ENCODE measurements at places on chromosomes 4 and X.

DNA sequence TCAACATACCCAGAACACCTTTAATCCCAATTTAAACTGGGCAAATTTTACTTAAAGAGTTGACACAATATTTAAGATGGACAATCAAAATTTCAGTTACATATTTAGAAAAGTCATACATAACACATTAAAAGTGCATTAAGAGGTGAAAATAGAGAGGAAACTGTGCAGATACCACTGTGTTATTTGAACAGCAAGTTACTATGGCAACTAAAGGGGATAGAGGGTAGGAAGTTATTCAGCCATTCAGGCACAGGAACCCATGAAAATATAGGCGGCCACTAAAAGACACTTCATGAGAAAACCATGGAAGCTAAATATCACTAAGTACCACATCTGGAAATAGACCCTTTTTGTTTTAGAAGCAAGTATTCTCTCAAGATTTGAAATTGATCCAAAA is 75.1 kb downstream of the PDGFC start:
- peak; percentile 36 for DNase-seq

DNA sequence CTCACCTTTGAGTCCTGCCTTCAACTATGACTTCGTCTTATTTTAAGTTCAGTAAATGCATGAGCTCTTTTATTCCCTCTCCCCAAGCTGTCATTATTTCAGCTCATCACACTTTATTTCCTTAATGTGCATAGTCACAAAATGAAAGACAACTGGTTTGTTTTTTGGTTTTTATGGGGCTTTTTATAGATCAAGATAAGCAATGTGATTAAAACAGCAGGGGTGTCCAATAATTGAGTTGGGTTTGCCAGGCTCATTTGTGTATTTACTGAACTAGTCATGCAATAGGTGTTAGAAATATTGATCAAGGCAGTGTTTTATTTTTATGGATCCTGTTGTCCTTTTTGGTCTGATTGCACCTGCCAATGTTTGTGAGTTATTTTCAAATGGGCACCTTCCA is 102.2 kb downstream of the FRMPD4 start:
- no peak for DNase-seq

GRCh38 chrX:17501746-17502145 is 126.7 kb downstream of the NHS start:
- no peak for DNase-seq

DNA sequence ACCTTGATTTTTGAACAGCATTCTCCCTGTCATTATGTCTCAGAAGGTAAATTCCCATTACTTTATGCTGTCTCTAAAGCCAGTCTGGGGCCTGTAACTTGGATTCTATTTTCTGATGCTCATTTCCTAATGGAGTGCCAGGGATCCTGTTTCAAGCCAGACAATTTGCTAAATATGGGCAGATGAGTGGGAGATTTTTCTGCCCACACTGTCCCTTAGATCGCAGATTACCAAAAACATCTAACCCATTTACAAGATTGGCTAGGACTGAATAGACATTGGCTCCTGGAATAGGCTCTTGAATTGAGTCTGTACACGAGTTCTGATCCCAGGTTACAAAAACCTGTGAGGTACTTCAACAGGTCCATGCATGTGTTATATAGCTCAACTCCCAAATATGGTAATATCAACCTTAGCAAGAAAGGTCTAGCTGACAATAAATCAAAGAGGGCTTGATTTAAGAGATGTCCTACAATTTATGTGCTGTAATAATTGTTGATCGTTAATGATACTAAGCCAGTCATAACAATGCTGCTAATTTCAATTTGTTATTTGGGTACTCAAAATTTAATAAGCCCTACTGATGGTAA is 5.7 kb downstream of the GPC3 start:
- no peak for DNase-seq

GRCh38 chr4:112975567-112976355 is 73.7 kb upstream of the ANK2 start:
- no peak for DNase-seq

DNA sequence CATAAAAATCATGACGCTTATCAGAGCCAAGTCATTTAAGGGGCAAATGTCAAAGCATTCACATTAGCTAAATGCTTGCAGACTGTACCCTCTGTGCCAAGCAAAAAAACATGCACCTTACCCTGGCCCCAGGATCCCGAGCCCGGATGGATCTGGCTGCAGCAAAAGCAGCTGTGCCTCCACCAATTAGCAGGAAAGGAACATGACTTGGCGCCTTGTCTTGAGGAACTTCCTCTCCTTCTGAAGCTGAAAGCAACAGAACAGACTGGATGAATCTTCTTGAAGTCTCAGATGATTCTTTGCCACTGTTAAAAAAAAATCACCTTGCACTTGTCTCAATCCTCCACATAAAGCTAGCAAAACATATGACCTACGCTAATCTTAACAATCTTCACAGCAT is 18.0 kb downstream of the AIFM1 start:
- no peak for DNase-seq

- no peak for DNase-seq
Observed at GRCh38 chr4:138251938-138252337, 9.8 kb upstream of the SLC7A11 start.

GRCh38 chr4:101064541-101065180 is 282.7 kb downstream of the PPP3CA start:
- DNase-seq = no peak

DNA sequence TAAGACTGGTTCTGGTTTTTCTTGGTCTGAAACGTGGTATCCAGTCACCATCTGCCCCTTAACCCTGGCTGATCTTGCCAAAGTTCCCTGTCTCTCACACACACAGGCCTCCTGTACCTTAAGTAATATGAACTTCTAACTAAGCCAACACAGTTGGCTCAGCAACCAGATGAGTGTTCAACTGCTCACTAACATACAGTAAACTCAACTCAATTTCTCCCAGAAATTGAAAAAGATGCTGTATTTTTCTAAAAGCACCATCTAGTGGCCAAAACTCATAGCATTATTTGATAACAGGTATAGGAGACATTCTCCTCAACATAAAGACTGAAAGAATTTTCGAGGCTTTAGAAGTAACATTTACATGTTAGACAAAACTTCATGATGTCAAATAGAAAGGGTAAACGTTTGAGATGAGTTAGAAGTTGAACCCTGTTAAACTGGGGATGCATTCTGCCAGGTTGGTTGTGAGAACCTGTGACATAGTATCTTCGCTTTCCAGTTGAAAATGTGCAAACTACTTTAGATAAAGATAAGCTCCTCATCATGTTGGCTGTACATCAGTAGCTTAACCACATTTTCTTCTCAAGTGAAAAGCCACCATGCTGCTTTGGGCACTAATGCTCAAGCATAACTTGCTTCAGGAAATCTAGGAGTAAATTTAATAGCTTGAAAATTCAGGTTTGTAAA is 31.2 kb downstream of the CCNI start:
- peak; percentile 85 for DNase-seq

GRCh38 chr4:182862141-182862875 is 54.9 kb downstream of the DCTD start:
- no peak for DNase-seq

GRCh38 chrX:129093706-129094105 is 429.6 kb downstream of the SMARCA1 start:
- peak; percentile 78 for DNase-seq

- DNase-seq = no peak
Observed at GRCh38 chr4:18934197-18934596, 912.6 kb upstream of the LCORL start.

- DNase-seq = no peak
Observed at GRCh38 chr4:149555146-149555545, 260.5 kb downstream of the IQCM start.

GRCh38 chr4:168540086-168540485 is 43.2 kb downstream of the PALLD start:
- no peak for DNase-seq

GRCh38 chr4:101475246-101475645 is 127.9 kb upstream of the PPP3CA start:
- DNase-seq = no peak

GRCh38 chr4:172009446-172010230 is 196.4 kb downstream of the GALNTL6 start:
- DNase-seq = no peak

DNA sequence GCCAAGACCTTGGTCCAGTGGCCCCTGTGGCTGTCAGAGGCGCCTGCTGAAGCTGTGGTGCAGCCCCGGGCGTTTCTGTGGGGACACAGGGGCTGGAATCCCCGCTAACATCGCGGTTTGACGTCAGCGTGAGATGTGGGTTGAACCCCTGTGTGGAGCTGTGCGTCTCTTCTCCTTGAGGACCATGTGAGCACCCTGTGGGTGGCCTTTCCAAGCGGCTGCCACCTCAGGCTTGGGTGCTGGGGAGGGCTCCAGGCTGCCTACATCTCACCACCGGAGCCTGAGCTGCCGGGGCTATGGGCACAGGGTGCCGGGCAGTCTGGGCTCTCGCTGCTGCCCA is 27.7 kb downstream of the UVSSA start:
- no peak for DNase-seq

- DNase-seq = peak; percentile 86
Observed at GRCh38 chrX:39730662-39731329, 367.0 kb downstream of the BCOR start.

DNA sequence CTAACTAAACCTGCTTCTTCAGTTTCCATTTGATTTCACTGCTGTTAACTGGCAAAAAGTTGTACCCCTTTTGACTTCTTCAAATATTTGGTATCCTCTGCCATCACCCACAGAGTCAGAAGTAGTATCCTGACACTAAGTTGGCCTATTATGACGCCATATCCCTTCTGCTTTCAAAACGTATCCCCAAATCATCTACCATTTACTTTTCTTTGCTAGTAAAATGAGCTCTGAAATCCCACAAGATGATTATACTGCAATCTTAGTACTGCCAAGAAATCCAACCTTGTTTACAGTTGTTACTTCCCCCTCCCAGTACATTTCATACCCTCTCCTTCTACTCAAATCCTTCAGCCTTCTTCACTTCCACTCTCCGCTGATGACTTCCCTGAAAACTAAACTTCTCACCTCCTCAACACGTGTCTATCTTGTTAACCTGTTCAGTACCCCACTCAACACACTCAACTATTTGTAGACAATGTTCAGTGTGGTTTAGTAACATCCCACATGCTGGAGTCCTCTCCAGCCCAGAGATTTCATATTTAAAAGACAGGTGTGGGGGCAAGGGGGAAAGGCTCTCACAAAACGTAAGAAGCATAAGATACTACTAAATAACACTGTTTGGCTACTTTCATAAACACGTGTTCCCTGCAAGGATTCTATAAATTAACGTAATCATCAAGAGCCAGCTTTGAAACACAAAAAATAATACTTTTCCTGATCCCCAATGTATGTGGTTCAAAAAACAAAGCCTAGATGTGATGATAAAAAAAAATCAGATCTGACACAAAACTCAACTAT is 1.3 kb downstream of the NAF1 start:
- no peak for DNase-seq

DNA sequence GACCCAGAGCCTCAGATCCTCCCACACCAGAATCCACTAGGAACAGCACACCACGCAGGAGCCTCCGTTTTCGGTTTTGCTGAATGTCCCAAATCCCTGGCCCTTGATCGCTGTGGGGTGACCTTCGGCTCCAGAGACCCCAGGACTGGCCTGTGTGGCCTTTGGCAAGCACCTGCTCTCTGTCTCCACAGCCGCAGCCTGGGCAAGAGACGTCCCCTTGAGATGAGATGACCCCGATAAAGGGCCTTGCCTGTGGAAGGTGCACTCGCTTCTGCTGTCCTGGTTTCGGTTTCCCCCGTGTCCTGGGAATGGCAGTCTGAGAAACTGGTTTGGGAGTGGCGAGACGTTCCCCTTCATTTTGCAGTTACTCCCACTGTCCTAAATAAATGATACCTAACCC is 9.6 kb downstream of the PSAPL1 start:
- no peak for DNase-seq

GRCh38 chr4:74311696-74312313 is 3.5 kb downstream of the EPGN start:
- peak; percentile 75 for DNase-seq

DNA sequence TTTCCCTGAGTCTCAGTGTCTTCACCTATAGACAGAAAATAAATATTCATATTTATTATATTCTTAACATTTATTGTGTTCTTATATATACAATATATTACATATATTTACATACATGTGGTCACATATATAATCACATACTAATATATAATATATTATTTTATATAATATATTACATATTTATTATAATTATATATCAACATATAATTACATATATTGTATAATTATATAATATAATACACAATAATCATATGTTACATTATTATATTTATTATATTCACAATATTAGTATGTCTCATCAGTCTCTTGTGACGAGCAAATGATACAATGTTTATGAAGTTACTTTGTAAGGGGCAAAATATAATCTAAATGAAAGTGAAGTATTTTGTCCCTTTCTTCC is 87.7 kb downstream of the KDR start:
- DNase-seq = no peak

Data from brain (organoid and tissue), 16 donors.